ENCODE measurements at places on chromosomes 4 and X.
A peak's percentile ranks its signal among the peaks of the same experiment; 100 is the strongest.

DNA sequence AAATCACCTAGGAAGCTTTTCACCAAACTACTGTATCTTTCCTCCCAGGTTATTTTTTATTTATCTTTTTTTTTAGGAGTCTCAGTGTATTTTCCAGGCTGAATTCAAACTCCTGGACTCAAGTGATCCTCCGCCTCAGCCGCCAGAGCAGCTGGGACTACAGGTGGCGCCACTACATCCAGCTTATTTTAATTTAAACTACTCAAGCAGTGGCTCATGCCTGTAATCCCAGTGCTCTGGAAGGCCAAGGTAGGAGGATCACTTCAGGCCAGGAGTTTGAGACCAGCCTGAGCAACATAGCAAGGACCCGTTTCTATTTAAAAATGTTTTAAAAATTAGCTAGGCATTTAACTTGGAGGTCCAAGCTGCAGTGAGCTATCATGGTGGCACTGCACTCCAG, 37.8 kb downstream of the LEF1 start:
- no peak for DNase-seq

DNA sequence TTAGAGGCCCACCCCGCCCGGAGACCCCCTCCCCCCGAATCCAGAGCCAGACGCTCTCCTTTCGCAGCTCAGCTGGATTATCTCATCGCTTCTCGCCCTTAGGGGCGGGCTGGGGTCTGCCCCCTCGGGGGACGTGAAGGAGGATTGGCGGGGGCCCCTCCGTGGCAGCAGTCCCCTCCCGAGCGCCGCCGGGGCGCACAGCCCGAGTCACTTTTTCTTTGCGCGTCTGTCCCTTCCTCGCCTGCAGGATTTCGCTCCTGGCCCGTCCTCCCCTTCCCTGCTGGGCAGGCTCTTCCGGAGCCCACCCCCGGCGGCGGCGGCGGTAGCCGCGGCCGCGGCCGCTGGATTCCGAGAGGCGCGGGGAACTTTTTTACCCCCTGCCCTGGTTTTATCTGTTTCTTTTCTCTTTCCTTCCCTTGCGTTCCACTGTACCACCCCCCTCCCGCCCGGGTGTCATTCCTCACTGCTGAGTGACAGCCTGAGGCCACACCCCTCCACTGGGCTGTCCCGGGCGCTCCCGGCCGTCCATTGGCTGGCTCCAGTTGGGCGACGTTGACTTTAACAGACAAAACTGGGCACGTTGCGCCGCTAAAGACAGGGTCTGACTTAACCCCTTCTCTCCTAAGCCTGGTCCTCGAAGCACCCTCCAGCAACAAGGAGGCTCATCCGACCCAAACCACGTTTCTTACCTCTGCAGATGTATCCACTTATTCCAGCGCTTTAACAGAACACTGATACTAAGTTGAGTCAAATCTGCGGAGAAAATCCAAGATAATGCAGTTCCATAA, 492 bp upstream of the NKX3-2 start:
- no peak for DNase-seq

DNA sequence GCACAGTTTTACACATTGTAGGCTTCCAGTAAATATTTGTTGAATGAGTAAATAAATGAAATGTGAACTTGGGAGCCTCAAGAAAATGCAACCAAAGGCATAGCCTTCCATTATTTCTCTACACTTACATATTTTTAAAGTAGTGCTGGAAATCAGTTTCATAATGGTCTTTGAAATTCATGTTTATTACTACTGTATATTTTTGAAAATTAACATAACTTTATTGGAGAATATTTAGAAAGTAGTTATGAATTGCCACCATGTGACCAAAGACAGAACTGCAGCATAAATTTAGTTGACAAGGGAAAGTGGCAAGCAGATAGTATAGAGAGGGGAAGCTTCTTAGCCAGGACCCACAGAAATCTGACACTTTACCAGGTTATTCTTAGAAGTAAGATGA, 6.4 kb downstream of the TCEAL8 start:
- no peak for DNase-seq

DNA sequence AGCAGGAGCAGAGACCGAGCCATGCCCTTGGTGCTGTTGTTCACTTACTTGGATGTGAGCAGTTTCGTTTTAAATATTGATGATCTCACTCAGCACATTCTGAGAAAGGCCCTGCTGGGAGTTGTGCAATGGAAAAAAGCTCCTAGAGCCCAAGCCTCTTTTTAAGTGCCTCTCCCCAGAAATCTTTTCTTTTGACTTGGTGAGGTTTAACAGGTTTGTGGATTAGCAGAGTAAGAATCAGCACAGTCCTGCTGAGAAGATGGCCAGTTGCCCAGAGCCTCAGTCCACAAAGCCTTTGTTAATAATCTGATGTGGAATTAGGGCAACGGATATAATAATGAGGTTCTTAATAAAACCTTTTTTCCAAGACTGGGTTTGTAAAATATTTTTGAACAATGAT, 157.5 kb upstream of the ATP6AP2 start:
- no peak for DNase-seq

DNA sequence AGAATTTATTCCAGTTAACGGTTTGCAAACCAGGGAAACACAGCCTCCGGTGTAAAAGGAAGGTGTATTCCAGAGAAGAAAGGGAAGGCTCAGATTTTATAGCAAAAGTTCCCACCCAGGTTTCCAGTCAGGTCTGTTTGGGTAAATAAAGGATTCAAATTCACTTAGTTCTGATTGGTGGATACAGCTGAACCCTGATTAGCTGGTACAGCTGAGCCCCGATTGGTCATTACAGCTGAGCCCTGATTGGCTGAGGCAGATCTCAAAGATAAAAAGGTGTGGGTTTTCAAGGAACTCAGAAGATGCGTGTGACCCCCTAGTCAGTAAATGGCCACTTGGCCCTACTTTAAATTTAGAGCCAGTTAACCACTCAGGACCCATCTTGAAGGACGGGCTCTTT, 6.6 kb downstream of the CLRN2 start:
- no peak for DNase-seq

DNA sequence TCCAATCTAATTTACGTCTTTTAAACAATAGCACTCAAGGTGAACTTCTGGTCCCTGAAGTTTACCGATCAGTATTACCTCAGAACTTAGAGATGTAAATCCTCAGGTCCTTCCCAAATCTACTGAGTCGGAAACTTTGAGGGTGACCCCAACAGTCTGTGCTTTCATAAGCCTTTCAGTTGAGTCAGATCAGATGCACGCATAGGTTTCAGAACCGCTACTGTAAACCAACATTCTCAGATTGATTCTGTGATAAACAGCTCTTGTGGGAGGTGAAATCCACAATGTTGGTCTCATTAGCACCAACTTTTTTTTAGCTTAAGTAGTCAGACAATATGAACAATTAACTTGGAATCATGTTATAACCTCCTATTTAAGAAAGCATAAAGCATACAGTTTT, 86.0 kb downstream of the WWC2 start:
- DNase-seq: no peak

DNA sequence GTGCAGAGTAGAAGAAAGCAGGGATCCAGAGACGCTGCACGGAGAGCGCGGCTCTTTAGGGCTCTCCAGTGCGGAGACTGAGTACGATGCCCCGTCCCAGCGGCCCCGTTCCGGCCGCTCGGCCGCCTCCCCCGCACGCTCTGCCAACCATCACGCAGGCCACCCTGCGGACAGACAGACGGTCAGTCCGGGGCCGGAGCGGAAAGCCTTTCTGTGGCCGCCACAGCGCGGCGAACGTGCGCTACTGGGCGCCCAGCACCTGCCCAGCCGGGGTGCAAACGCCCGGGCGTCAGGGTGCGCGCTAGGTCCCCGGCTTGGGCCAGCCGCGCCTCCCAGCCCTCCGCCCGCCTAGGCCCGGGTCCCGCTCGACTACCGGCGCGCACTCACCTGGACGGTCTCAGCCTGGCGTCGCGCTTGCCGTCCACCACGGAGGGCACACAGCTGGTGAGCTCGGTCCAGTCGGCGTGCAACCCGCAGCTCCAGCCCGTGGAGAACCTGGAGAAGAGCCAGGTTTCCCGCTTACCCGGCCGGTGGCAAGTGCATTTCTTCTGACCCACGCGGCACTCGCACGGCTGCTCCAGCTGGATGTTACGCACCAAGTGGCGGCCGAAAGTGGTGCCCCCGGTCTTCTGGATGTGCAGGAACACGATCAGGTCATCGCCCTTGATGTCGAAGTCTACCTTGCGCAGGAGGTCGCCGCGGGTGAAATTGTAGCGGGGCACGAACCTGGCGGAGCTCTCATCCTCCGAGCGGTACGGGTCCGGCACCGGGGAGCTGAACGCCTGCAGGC, 1.8 kb downstream of the HS6ST2 start:
- no peak for DNase-seq

DNA sequence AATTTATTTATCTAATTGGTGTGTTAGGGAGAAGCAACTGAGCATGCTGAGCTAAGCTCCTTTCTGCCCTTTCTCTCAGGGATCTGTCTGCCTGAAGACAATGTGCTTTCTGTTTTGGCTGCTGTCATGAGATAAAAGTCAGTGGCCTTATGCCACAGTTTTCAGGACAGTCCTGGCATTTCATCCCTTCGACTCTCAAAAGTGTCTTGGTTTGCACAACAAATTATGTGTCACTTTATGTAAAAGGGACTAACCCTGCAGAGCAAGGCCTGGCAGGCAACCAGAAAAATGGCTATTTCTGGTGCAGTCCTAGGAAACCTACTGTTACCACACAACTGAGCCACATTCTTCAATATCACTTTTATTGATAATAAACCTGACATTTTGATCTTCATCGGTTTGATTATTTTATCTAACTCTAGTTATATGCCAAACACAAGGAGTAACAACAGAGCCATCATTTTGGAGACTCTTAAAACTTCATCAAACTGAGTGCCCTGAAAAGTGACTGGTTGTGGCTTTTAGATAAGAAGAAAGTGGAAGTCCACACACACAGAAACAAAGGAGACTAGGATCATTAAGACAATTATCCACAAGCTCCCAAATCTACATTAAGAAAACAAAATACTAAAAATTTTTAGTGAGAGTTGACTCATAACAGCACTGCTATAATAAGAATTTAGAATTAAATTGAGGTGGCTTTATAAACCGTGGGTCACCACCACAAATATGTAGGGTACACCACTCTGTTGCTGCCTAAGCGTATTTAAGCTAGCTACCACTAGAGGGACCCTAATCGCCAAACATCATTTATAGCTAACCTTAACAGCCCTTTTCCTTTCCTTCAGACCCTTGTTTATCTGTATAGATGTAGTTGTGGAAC, 95.9 kb upstream of the PTPN13 start:
- peak; percentile 60 for DNase-seq

GRCh38 chr4:36006226-36006625, 238.1 kb downstream of the ARAP2 start:
- no peak for DNase-seq

GRCh38 chrX:74104356-74105015, 199.5 kb upstream of the ZCCHC13 start:
- no peak for DNase-seq

DNA sequence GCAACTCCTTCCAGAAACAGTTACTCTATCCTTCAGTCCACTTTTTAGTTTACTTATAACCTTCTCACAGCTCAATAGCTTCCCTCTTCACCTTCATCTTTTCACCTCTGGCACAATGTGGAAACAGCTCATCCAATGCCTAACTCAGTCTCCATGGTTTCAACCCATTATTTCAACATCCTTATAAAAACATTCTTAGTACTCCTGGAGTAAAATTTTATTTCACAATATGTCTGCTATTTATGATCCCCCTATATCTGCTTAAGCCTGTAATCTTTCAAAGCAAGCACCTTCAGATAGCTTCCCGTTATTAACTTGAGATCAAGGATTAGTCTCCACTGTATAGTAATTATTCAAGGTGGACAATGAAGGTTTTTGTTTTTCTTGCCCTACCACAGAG, 156.3 kb downstream of the GASK1B start:
- DNase-seq: no peak

GRCh38 chr4:16079046-16079445, 4.8 kb downstream of the PROM1 start:
- no peak for DNase-seq

- no peak for DNase-seq
These were observed 38.7 kb upstream of the JADE1 start for GRCh38 chr4:128770807-128771206.

- no peak for DNase-seq
These were observed 669.2 kb upstream of the AADAT start for GRCh38 chr4:170758988-170759387.

DNA sequence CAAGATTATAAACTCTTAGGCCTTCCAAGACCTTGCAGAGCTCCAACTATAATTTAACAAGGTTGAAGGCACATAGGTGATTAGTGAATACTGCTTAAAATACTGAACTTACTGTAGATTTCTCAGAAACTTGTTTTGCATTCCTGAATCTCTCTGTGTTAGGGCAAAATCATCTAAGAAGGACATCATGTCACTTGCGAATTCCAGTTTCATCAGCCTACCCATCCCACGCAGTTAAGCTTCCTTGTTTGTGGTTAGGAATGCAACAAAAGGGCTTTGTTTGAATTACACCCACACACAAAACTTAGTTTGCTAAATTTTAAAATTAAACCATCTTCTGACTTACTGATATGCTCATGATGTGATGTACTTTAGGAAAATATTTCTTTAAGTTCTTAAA, 174.0 kb downstream of the SOWAHB start:
- no peak for DNase-seq

DNA sequence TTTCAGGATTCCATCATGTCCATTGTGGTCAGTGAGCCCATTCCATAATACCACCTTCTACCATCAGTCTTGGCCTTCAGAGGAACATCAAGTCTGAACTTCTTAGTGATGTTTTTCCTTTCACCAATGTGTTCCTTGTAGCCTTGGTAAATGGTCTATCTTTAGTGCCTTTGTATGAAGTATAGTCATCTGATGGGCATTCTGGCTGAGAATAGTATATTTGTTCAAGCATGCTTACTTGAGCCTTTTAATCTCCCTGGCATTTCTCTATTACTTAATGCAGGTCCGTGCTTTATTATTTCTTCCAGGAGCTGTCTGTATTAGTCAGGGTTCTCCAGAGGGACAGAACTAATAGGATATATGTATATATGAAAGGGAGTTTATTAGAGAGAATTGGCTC, 99.7 kb downstream of the TLL1 start:
- no peak for DNase-seq

GRCh38 chr4:153533387-153533786, 67.2 kb downstream of the TMEM131L start:
- DNase-seq: no peak

- DNase-seq: no peak
These were observed 44.7 kb upstream of the IGFBP7 start for GRCh38 chr4:57154926-57155325.

GRCh38 chr4:997375-998071, 4.3 kb upstream of the SLC26A1 start:
- DNase-seq: no peak

DNA sequence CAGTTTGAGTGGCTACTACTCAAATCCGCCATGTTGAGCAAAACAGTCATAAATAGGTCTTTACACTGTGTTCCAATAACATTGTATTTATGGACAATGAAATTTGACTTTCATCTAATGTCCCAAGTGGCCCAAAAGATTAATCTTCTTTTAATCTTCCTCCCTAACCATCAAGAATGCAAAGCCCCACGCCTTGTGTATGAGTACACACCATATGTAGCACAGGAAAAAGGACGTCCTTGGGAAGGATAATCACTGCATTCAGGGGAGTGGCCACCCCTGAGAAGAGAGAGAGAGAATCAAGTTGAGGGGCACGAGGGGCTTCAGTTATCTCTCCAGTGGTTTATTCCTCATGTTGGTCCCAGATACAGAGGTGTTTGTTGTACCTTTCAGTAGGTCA, 33.1 kb downstream of the RBM47 start:
- no peak for DNase-seq

- DNase-seq: no peak
These were observed 58.6 kb upstream of the DCTD start for GRCh38 chr4:182975806-182976205.
